Chondrocyte (in vitro differentiated cells): ENCODE measurements at places on chromosomes 4 and X.

DNA sequence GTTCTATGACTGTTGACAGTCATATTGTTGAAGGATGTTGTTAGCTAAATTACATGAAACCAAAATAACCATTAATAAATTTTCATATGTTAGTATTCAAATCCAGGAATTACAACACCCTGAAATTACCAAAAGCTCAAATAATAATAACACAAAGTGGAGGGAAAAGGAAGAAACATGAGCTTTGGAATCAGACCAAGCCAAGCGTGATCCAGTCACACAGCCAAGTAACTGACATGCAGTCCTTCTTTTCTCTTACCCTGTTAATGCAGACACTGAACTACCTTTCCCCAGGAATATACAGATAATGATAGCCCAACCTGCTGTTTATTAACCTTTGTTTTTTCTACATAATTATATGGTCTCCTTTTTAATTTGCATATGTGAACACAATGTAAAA is 130.2 kb downstream of the HS3ST1 start:
- no peak for DNase-seq

DNA sequence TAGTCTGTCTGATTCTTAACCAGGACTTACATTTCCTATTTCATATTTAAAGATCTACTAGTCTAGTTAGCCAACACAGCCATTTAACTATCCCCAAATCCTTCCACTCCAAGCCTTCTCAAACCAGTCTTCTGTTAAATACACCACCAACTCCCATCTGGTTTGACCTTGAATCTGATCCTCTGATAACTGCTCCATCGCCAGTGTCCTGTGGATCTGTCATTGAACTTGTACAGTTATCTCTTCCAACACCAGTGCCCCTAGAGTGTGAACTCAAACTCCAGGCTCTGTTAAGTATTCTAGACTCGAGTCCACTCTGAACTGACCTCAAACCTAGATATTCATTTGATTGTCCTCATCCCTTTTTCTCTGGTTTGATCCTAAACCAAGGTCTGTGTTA is 14.4 kb downstream of the WDR13 start:
- no peak for DNase-seq

DNA sequence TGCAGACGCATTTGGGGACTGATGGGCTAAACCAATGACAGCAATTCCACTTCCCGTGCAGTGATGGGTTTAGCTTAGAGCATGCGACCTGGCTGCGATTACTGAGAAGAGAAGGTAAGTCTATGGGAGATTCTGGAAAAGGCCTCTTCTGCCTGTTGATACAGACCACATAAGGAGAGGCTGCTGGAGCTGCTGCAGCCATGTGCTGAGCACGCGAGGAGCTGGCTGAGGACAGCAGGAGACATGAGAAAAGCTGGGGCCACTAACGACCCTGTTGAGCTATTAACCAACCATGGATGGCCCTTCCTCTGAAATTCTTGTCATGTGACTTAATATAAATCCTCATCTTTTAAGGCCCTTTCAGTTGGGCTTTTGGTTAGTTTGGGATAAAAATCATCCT is 199.9 kb downstream of the PRDM5 start:
- DNase-seq, result no peak

DNA sequence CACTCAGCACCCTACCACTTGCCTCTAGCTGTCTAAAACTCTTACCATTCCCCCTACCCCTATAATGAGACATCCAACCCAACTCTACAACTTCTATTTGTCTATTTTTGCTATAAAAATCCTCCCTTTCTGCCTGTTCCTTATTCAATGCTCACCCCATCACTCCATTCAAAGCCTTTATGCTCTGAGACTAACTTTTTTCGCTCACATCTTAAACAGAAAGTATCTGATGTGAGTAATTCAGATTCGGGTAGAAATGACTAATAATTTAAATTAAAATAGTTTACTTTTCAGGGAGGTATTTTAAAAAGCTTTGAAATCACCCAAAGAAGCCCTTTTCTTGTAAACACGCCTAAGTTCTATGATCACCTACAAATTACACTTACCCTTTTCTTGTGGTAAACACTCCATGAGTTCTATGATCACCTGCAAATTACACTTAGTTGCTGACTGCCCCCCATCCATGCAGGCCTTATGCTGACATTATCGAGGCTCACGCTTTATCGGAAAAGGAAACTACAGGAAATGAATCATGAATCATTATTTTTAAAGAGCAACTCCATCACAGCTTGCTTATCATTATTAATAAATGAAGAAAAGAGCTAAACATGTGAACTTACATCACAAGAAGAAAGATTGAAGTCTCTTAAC is 168.7 kb upstream of the PPP1R2C start:
- DNase-seq, result no peak

DNA sequence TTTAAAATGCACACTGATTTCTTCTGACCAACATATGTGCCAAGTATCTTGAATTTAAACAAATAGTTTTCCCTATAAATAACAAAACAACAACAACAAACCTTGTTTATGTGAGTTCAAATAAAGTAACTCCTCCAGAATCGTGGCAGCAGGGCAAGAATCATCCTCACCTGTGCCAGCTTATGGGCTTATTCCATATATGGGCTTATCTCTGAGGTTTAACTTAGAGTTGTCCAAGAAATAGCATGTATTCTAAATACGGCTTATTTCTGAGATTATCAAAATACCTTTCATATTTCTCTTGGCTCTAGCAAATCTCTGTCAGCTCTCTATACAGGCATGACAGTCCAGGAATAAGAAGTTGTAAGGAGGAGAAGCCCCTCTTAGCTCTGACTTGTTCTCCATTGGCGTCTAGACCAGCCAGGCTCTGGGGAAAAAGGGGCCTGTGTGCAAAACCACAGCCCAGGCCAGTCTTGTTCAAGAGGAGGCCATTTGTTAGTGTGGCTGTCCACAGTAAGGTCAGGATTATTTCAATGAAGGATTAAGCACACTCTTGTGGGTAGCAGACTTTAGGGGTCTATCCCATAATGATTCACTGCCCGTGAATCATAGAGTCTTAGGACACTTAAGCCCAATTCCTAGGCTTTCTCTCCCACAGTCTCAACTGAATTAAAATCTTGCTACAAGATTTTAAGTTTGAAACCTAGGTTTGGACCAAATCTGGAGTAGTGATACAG is 63.2 kb downstream of the FRAS1 start:
- no peak for DNase-seq

- no peak for DNase-seq
Observed at GRCh38 chrX:12702509-12703091, 88.6 kb upstream of the PRPS2 start.

DNA sequence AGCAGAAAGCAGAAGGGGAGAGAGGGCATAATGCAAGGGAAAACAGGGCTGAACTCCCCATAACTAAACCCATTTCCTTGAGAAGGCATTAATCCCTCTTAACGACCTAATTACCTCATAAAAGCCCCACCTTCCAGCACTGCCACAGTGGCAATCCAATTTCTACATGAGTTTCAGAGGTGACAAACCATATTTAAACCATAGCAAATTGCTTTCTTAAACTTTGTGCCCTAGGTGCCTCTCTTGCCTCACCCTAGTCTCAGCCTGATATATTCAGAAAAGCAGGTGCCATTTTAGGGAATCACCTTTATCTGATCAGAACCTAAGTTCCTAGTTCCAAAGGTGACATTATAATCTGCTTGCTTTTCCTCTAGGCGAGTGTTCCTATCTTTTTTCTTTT is 48.9 kb downstream of the SLC34A2 start:
- no peak for DNase-seq

DNA sequence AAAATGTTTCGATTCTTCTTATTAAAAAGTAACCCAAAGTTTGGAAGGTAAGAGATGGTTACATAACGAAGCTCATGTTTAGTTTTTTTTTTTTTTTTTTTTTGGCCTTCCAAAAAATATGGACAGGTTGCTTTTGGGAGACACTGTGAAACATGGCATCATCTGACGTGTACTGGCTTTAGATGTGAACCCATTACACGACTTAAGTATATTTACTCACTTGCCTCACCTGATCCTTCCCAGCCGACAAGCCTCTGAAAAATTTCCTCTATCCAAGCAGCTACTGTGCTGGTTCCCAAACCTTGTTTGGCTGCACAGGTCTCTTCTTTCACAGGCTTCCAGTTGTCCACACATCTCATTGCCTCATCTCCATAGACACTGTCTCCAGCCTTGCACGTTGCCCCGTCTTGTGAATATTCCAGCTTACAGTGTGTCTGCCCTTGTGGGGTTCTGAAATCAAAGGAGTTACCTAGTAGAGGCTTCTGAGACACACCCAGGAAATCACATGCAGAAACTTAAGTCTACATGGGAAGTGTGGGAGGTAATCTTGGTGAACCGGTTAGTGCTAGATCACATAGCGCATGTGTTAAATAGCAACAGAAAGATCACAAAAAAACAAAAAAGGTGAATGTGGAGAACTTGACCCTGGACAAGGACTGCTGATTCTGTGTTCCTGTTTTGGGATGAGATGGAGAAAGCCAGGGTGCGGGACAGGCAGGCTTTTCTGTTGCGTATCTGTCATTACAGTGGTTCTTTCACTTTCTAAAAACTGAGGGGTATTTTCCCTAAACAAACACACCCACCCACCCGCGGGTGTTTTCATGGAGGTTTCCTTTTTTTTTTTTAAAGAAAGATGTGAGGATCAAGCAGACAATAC is 328.6 kb downstream of the ARHGAP10 start:
- DNase-seq, result no peak

- DNase-seq, result no peak
Observed at GRCh38 chrX:17226736-17227135, 148.3 kb upstream of the NHS start.

DNA sequence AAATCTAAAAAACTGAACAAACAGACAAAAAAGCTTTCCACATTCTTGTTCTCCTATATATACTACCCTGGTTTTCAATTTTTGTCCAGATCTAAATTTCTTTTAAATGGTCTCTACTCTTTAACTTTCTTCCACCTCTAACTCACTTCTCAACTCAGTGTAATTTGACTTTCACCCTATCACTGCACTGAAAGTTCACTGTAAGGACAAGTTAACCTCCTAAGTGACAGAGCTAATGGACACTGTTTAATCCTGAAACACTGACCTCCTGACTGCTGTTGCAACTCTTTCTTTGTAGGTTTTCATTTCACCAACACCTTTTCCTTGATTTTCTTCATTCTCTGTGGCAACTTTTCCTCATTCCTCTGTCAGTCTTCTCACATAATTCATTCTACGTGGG is 50.0 kb downstream of the ATOH1 start:
- DNase-seq, result no peak

GRCh38 chrX:46576458-46576857 is 2.9 kb downstream of the CHST7 start:
- no peak for DNase-seq

DNA sequence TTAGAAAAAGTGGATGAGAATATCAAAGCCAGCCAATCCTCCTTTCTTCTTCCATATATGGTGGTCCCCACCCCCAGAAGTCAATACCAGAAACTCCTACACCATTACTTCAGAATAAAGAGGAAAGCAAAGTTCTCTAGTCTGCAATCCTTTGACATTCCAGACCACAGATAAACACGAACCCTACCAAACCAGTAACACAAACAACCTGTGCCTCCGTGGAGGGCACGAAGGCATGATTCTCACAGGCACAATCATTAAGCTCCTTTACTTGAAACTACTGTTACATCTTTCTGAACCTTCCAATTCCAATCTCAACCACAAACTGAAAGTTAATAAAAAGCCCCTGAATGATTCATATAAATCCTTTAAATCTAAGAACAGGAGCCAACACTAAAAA is 16.3 kb downstream of the MAML3 start:
- no peak for DNase-seq

DNA sequence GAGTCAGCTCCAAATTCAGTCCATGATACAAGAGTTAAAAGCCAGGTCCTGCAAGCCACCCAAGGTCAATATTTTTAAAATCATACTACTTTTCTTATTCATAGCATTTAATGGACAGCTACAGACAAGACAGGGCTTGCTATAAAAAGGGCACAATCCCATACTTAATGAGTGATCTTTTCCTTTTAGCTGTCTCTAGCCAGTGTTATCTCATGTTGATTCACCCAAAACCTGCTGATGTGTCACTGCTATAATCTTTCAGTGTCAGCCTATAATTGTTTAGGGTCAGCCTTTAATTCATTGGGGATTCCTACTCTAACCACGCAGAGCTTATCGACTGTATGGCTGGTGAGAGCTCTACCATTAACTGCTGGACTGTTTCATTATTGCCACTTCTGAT is 51.2 kb upstream of the HCCS start:
- DNase-seq, result no peak

- no peak for DNase-seq
Observed at GRCh38 chrX:112627206-112627605, 52.5 kb downstream of the LHFPL1 start.

GRCh38 chrX:77698242-77698641 is 87.8 kb downstream of the ATRX start:
- DNase-seq, result no peak

GRCh38 chr4:4430492-4431195 is 43.7 kb downstream of the NSG1 start:
- no peak for DNase-seq

DNA sequence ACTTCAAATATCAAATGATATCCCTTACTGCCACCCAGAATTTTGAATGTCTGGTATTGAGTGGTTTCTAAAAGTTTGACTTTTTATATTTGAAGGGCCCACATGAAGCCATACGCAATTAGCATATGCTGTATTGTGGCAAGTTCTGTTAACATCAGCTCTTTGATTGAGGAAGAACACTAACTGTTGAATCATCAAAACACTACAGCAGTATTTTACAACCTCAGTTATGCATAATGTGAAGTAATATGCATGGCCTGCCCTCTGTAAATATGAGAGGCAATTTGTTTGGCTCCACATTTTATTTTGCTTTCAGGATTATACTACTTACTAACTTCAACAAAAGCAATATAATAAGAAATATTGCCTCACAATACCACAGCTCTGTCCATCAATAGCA is 62.2 kb upstream of the DMD start:
- no peak for DNase-seq

DNA sequence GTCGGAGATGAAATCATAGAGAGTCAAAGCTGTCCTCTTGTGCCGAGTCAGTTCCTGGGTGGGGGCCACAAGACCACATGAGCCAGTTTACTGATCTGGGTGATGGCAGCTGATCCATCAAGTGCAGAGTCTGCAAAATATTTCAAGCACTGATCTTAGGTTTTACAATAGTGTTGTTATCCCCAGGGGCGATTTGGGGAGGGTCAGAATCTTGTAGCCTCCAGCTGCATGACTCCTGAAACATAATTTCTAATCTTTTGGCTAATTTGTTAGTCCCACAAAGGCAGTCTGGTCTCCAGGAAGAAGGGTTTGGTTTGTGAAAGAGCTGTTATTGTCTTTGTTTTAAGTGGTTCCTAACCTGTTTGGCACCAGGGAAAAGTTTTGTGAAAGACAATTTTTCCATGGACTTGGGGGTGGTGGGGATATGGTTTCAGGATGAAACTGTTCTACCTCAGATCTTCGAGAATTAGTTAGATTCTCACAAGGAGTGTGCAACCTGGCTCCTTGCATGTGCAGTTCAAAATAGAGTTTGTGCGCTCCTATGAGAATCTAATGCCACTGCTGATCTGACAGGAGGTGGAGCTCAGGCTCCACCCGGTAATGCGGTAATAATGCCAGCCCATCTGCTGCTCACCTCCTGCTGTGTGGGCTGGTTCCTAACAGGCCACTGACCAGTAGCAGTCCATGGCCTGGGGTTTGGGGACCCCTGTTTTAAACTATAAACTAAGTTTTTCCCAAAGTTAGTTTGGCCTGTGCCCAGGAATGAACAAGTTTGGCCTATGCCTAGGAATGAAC is 29.2 kb downstream of the METAP1 start:
- DNase-seq, result no peak
